Activated CD4-positive, alpha-beta T cell treated with anti-CD3 and anti-CD28 coated beads, Interleukin-2, amount 50 U/mL, for 16 hours (primary cell): ENCODE measurements at places on chromosomes 1 and 21.
A peak's percentile ranks its signal among the peaks of the same experiment; 100 is the strongest.

DNA sequence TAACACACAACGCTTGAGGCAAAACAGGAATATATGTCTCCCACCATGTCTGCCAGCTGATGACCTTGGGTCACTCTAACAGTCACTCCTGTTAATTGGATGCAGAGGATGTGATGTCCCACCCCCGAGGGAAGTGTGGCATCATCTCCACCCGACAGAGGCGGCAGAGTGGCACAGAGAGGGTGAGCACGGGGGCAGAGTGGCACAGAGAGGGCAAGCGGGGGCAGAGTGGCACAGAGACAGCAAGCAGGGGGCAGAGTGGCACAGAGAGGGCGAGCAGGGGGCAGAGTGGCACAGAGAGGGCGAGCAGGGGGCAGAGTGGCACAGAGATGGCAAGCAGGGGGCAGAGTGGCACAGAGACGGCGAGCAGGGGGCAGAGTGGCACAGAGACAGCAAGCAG lies 44.3 kb downstream of the DISP3 start:
- DNase-seq, result no peak

- no peak for DNase-seq
Observed at GRCh38 chr1:218363141-218363540, 18.0 kb downstream of the TGFB2 start.

DNA sequence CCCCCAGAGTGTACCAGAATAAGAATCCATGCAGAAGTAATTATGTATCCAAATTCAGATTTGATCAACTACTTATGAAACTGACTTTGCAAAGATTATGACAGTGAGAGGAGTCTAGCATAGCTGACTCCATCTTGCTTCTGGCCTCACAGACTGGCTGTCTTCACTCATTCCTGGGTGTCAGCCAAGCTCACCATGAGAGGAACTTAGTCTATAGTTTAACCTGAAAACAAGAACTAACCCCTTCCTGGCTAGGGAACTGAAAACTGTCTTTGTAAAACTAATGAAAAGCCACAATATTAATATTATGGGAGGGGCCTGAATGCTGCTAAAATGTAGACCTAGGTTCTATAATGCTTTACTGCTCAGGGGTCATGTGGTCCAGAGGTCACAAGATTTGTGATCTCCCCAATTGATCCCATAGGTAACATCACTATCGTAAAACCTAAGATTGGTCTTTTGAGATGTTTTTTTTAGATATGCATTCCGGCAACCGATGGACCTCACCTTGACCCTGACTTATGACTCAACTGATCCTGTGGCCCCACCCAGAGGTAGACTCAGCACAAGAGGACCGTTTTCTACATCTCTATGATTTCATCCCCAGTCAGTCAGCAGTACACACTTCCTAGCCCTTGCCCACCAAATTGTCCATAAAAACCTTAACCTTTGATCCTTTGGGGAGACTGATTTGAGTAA lies 55.2 kb downstream of the ATP1B1 start:
- no peak for DNase-seq

- DNase-seq, result no peak
Observed at GRCh38 chr1:193634470-193634869, 448.1 kb upstream of the B3GALT2 start.

DNA sequence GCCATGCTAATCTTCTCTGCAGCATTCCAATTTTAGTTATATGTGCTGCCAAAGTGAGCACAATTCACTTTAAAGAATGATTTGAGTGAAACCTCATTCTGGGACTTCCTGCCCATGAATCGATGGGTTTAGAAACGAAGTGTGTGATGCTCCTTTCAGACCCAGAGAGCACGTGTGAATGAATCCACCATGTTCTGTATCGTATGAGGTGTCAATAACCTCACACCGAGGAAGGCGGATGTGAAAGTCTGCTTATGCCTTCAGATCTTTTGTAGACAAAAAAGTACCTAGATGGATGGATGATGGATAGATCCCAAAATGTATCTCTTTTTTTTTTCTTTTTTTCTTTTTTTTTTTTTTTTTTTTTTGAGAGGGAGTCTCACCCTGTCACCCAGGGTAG lies 13.8 kb downstream of the UBASH3A start:
- DNase-seq, result peak; percentile 80

DNA sequence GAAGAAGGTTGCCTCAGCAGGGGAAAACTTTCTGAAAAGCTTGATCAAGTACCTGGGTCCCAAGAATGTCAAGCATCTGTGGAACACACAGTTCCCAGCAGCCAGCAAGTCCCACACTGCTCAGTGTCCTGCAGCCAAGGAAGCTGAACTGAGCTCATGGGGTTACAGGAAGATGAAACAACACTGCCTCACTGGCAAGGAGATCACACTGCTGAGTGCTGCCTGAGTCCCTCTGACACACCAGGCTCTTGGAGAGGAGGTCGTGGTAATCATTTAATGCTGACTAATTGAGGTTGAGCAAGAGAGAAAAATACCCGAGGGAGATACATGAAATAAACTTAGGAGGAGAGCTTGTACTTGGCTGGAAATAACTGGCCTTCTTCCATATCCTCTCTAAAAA lies 75.2 kb downstream of the MPZL1 start:
- DNase-seq, result peak; percentile 21

DNA sequence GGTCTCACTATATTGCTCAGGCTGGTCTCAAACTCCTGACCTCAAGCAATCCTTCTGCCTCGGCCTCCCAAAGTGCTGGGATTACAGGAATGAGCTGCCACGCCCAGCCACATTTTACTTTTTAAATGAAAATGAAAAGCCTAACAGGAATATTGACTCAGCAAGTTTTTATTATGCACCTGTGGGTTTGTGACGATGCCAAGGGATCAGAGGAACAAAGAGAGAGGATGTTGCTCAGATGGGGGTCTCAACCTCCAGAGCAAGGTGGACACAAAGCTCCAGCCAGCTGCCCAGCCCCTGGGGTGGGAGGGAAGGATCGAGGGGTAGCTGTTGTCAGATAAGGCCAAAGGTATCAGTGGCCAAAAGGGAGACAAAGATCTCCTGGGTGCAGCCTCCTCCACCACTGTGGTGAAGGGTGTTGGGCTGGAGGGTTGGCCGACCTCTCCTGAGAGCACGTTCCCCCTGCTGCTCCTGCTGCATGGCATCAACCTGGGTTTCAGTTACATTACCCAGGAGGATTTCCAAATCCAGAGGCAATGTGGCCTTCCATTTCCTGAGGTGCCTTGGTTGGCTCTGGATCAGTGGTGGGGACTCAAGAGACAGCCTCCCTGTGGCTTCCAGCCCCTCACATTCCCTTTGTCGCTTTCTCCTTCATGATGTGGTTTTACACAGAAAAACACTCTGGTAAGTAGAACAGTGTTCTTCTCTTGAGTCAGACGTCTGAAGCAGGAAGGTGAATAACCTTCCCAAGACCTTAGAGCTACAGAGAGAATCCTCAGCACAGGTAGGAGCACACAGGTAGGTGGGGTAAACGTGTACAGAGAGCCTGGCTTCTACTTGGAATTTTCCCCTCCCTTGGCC lies 34.2 kb downstream of the ZNF496 start:
- no peak for DNase-seq

GRCh38 chr21:35159881-35160280 lies 110.8 kb upstream of the RUNX1 start:
- DNase-seq, result no peak
